Breast epithelium (tissue), 4 donors: ENCODE measurements at places on chromosomes 4 and X. TPM values are rescaled to one million over a fixed set of nuclear protein-coding genes. Genes with fewer than 3 reads are reported as not detected.

DNA sequence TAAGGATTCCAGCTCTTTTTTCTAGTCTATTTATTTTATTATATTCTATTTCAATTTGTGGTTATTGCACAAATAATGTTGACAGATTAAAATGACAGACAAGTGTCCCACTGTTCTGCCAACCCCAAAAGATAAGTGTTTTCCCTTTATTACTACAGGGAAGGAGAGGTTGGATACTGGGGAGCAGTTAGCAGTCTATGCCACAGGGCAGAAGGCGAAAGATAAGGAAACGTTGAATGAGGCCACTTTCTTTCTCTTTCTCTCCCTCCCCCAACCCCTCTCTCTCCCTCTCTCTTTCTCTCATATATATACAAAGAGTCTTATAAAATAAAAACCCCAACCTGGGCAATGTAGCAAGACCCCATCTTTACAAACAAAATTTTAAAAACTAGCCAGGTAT lies 31.6 kb downstream of the SLC9A6 start:
- no peak for DNase-seq

DNA sequence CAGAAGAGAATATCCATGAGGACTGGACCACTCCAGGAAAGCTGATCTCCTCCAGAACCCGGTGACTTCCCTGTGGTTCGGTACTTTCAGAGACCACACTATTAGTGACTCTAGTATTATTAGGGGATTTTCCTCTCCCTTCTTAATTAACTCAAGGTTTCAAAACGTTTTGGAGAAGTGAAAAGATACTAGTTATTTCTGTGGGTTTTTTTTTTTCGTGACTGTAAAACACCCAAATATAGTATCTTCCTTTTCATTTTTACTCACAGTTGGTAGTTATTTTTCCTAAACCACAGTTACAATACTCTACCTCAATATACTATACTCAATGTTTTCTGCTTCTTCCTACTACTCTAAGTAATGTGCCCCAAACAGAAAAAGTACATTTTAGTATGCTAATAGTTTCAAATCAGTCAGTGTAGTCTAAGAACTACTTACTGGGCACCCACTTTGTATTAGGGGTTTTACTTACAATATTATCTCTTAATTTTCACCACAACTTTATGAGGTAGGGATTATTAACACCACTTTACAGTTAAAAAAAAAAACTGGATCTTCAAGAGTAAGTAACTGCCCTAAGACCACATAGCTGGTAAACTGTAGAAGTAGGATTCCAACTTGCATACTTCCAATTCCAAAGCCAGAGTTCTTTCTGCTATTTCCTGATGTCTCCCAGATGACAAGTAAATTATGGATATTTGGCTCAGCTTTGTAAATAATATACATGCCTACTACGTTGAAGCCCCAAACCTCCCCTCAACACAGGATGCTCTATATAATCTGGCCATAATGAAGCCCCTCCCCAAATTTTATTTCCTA lies 45.0 kb downstream of the SLC9A7 start:
- no peak for DNase-seq

DNA sequence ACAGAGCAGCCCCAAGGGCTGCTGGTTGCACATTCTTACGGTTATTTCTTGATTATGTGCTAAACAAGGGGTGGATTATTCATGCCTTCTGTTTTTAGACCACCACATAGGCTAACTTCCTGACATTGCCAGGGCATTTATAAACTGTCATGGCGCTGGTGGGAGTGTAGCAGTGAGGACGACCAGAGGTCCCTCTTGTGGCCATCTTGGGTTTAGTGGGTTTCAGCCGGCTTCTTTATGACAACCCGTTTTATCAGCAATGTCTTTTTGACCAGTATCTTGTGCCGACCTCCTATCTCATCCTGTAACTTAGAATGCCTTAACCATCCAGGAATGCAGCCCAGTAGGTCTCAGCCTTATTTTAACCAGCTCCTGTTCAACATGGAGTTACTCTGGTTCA lies 212.4 kb upstream of the GRID2 start:
- no peak for DNase-seq

DNA sequence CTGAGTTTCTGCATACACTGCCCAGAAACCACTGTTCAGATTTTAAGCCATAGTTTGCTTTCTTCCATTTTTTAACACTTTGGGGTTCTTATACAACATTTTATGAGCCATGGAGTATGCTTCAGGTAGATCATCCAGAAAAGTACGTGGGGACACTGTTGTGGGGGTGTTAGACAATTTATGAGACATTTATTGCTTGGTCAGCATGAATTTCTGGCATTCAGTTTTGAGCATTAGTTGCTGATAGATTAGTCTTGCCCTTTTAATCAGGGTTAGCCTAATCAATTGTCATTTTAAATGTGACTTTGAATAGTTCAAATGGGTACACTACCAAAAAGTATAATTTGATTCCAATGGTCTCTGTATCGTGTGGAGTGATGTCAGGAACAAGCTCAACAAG lies 434.9 kb downstream of the GPM6A start:
- DNase-seq, result no peak

- no peak for DNase-seq
Measured at GRCh38 chr4:87068583-87069021, 133.8 kb downstream of the AFF1 start.

- no peak for DNase-seq
Measured at GRCh38 chr4:130124066-130124465, 1028.1 kb downstream of the C4orf33 start.

DNA sequence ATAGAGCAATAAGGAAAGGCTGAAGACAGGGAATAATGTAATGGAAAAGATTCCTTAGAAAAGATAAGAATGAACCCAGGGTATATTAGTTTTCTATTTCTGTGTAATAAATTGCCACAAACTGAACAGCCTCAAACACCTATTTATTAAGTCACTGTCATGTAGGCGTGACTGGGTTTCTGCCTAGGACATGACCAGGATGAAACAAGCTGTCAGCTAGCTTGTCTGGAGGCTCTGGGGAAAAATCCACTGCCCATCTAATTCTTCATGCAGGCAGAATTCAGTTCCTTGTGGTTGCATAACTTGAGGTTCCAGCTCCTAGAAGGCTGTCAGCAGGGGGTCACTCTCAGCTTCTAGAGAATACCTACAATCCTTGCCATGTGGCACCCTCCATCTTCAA lies 277.7 kb downstream of the TMA16 start:
- no peak for DNase-seq

DNA sequence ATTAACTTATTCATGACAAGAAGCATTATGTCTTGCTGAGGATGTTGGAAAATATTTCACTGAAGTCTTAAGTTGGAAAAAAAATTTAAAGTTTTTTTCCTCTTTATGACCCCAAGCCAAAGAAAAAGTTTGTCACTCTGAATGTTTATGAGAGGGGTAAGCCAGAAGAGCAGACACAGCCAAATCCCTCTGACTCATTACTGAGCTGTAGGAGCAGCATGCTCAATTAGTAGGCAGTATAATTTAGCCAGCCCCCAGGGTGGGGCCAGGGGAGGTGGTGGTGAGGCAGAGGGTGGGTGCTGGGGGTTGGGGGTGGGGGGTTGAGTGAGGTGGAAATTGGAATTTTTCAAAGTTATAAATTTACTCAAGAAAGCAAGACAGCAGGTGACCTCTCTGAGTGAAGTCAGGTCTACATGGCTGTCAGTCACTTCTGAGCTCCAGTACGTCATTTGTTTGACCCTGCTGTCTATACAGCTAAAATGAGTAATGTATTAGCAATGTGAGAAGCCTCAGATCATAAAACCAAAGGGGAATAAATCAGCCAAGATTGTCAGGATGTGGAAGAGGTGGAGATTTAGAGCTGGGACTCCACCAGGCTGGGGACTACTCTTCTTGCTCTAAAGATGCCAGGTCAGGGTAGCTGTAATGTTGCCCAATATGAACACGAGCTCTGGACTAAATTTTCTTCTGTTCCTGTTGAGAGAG lies 98.8 kb upstream of the NDP start:
- DNase-seq, result no peak

GAGE12F gene
- not detected for total RNA-seq

CT83 gene
- total RNA-seq, result not detected

- DNase-seq, result no peak
Measured at GRCh38 chr4:76205476-76205875, 8.1 kb downstream of the SCARB2 start.

DNA sequence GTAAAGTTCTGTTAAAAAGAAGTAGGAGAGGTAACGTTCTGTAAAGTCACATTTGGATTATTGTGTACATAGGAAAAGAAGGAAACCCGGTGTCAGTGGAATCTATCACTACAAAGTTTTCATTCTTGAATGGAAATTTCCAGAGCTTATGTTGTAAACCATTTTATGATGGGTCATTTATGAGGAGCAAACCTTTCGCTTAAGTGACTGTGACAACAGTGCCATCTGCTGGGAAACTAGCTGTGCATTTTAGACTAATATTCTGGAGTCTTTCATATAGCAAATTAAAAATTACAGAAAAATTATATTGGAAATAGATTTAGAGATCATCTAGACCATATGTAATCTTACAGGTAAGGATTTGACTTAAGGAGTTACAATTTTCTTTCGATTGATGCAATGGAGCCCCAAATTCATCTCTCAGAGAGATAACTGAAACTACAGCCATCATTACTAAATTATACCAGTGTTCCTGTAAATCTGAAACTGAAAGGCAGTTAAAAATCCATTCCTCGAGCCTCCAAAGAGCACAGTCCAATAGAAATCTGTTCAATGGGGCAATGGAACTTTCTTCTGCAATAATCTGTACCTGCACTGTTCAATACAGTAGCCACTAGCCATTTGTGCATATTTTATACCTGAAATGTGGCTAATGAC lies 26.9 kb downstream of the ASB9 start:
- no peak for DNase-seq

DNA sequence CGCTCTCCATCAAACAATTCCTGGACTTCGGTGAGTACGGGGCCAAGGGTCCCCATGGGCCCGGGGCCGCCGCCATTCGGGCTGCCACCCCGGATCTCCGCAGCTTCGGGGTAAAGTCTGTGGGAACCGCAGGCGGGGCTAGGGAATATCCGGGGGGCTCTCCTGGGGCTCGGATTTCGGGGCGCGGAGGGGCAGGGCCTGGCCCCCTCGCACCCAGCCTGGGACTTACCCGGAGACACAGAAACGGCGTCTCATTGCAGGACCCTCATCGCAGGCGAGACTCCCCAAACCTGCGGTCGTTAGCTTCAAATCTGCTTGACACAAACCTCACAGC lies 413 bp downstream of the PDK3 start:
- no peak for DNase-seq

DNA sequence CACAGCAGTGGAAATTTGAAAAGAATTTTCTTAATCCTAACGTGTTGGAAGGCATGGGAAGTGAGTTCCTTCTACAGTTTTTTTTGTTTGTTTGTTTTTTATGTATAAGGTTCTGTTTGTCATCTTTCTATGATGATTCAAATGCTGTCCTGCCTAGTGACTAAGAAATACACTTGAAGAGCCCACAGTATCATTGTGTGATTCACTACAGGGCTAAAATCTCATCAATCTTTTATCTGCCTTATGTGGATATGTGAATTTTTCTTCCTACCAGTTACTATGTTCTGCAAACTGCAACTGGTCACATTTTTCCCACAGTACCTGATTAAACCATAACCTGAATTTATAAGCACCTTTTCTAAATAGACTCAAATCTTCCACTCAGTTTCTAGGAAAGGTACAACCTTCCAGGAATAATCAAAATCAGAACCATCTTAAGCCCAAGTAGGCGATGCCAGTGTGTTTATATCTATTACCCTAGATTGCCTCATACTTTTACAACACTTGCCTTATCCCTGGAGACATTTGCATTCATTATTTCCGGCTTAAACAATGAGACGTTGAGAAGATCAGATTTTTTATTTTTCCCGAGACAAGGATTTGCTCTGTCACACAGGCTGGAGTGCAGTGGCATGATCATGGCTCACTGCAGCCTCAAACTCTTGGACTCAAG lies 214.6 kb upstream of the GALNT7 start:
- no peak for DNase-seq

- DNase-seq, result no peak
Measured at GRCh38 chr4:56708146-56708545, 27.1 kb upstream of the HOPX start.

DNA sequence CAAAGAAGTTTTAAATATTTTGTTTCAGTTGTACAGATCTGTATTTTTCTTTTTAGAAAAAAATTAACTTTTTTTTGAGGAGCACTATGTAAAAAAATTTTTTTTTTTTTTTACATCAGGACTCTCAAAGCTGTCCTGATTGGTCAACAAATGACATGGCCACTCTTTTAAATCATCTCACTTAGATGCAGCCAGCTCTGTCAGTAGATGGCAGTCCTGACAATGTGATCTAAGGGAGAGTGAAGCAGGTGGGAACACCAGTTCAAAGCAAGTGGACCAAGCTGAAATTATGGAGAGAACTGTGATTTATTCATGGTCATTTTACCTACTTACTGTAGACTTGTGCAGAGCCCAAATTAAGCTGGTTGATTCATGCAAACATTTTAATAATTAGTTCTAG lies 174.7 kb upstream of the GPRIN3 start:
- DNase-seq, result no peak

- DNase-seq, result no peak
Measured at GRCh38 chr4:117783716-117784115, 250.6 kb upstream of the NDST3 start.

- no peak for DNase-seq
Measured at GRCh38 chr4:75432683-75433082, 81.5 kb downstream of the RCHY1 start.

DCAF4L1 gene
- 0.48 TPM for total RNA-seq

UGT2B17 gene
- 0.98 TPM for total RNA-seq

CENPVL1 gene
- not detected for total RNA-seq

DNA sequence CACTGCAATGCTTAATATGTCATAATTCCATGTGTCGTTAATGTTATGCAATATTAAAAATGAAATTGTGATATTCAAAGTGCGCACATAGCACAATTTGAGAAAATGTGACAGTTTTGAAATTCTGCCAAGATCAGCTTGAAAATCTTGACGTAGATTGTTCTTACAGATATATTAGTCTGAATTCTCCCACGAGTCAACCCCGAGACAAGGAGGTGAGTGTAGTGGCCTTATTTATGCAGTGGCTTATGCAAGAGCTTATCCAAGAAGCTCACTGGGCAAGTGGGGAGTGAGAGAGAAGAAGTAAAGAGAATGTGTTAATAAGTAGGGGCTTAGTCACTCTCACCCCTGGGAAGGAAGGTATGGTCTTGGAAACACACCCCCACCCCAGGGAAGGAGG lies 286.1 kb upstream of the STS start:
- no peak for DNase-seq

TCEAL2 gene
- not detected for total RNA-seq

DNA sequence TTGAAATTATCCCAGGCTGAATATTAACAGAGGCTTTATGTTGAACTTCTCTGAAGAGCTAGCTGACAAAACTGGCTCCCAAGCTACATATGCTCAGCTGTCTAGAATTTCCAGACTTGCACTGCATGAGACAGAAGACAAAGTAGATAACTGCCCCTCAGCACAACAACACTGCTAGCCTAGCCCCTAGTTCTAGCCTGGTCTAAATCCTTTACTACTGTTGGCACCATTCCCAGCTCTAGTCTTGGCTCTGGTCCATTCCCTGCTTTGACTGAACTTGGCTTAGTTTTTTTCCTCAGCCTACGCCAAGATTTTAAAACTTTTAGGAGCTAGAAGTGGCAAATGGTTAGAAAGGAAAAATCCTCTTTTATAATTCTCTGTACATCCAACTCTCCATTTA lies 7.6 kb upstream of the OPHN1 start:
- DNase-seq, result no peak

SLC38A5 gene
- total RNA-seq, result 12.1 TPM
